Caco-2 (cell line): ENCODE measurements at places on chromosomes 7 and 10.

DNA sequence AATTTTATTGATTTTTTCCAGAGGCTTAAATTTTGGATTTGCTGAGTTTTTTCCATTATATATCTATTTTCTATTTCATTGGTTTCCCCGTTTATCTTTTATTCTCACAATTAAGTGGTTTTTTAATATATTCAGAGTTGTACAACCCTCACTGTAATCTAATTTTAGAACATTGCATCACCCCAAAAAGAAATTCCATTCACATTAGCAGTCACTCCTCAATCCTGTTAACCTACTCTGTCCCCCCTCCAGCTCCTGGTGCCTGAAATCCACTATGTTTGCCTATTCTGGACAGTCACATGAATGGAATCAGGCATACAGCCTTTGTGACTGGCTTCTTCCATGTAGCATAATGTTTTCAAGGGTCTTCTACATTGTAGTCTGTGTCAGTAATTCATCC lies 55.8 kb upstream of the ITGA8 start:
- no peak for DNase-seq

DNA sequence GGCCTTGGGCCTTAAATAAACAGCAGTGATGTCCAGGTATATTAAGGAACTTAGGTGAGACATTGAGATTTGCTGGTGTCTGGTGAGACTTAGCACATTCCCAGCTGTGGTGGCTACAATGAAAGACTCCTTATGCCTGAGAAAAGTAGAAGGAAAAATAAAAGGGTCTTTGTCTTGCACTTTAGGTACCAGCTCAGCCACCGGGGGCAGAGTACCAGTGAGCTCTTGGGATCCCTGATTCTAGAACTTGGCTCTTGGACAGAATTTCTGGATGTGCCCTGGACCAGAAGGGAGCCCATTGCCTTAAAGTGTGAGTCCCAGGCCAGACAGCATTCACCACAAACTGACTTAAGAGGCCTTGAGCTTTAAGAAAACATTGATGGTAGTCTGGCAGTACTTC lies 1038.7 kb downstream of the SORCS3 start:
- DNase-seq, result no peak

DNA sequence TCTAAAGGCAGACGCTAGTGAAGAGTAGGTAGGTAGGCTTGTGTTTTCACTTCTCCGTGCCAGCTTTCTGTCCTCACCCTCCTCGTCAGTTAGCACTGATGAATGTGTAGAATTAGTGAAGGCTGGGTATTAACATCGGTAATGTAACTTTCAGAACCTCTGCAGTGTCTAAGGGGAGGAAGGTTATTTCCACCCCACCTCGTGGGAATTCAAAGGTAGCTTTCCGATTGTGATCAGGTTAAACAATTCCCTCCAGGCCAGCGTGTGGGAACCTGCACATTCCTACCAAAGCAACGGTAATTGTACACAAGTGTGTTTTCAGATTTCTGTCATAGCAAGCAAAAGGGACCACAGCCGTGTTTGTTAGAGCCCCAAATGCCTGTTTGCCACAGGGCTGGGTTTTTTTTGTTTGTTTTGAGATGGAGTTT lies 405.0 kb upstream of the GALNT17 start:
- no peak for DNase-seq

- DNase-seq, result no peak
Measured at GRCh38 chr7:76326646-76327233, 24.3 kb downstream of the HSPB1 start.

GRCh38 chr7:51023547-51023946 lies 240.9 kb upstream of the GRB10 start:
- DNase-seq, result no peak

- no peak for DNase-seq
Measured at GRCh38 chr7:19526639-19527038, 182.2 kb downstream of the POLR1F start.

- DNase-seq, result no peak
Measured at GRCh38 chr7:7913504-7913903, 55.1 kb upstream of the GLCCI1 start.

GRCh38 chr7:123534383-123535260 lies at the start of gene IQUB:
TSS of gene IQUB (minus strand) at chr7:123534595. CDS start at chr7:123512340, 22,255 bp downstream.
- peak; percentile 99 for DNase-seq

DNA sequence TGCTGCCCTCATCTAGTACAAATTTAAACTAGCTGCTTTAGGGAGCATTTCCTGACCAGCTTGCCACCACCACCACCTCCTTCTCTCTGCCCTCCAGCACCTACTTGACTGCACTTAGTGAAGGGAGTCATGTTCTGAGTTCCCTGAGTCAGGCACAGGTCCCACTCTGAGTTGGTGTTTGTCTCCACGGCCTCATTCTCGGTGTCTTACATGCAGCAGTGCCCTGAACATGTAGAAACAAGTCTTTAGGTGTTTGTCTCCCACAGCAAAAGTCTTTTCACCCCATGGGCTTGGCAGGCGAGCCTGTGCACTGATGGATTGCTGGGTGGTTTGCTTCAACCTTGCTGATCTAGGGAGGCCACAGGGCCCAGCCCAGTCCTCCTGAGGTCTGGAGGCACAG lies 16.9 kb downstream of the TSPAN14 start:
- DNase-seq, result no peak

- no peak for DNase-seq
Measured at GRCh38 chr7:88457320-88457719, 150.6 kb upstream of the STEAP4 start.

- DNase-seq, result no peak
Measured at GRCh38 chr7:99002827-99003212, 124.5 kb downstream of the TRRAP start.

DNA sequence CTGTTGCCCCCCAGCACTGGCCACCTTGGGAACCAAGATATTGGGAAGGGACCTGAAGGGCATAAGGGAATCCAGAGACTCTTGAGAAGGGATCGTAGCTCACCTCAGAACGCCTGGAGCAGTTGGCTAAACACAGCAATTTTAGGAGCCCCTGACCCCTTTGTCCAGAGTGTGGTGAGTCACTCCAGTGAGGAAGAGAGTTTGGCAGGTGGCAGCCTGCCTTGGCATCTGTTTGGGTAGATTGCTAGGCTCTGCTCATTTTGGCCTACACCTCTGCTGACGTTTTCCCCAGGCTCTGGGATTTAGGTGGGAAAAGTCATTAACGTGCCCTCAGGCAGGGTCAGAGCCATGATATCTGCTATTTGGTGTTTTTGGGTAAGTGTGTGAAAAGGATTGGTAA lies 100.6 kb downstream of the GRB10 start:
- no peak for DNase-seq

DNA sequence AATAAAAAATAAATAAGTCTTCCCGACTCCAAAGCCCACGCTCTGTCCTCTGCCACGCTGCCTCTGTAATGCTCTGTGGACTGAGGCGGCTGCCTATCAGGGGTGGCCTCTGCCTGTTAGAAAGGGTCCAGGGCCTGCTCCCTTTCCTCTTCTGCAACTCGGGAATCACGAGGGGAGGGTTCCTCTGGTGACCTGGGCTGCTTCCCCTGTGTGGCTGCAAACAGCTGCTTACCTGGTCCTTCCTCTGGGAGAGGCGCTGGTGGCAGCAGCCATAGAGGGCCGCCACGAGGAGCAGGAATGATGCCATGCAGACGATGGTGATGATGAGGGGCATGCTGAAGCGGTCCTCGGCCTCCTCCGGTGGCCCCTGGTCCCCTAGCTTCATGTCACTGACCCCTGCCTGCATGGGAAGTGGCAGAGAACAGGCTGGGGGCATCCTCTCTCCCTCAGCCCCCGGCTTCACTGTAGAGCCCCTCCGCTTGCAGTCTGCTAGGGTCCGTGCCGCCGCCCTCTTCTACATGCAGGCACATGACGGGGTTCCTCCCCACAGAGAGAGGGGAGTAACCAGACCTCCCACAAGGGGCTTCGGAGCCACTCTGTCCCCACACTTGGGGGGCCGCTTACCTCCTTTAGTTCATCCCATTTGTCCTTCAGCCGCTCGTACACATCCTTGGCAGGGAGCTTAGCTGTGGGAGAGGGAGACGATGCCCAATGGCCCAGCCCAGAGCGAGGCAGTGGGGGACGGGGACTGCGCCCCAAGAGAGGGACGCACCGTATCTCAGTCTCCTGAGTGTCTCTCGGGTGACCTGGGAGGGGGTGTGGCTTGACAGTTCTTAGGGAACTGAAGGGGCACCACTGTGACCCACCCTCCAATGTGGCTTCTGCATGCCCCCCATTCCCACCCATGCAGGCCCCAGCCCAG lies 50.5 kb downstream of the PODXL start:
- no peak for DNase-seq

GRCh38 chr10:44742248-44742647 lies 168.9 kb upstream of the TMEM72 start:
- no peak for DNase-seq

DNA sequence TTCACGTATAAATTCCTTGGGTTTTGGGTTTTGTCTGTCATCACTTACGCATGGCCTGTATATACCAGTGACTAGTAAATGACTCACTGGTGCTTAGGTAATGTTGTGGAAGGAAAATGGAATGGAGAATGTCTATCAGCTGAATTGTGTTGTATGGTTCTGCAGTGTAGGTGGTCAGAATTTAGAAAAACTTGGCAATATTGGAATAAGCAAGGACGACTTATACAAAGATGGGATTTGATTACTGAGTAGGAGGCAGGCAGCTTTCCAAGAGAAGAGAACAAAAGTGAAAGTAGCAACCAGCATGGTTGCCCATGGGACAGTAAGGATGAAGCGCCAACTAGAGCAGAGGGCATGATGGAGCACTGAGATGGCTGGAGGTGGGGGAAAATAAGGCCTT lies 168.6 kb upstream of the CSTF2T start:
- no peak for DNase-seq

DNA sequence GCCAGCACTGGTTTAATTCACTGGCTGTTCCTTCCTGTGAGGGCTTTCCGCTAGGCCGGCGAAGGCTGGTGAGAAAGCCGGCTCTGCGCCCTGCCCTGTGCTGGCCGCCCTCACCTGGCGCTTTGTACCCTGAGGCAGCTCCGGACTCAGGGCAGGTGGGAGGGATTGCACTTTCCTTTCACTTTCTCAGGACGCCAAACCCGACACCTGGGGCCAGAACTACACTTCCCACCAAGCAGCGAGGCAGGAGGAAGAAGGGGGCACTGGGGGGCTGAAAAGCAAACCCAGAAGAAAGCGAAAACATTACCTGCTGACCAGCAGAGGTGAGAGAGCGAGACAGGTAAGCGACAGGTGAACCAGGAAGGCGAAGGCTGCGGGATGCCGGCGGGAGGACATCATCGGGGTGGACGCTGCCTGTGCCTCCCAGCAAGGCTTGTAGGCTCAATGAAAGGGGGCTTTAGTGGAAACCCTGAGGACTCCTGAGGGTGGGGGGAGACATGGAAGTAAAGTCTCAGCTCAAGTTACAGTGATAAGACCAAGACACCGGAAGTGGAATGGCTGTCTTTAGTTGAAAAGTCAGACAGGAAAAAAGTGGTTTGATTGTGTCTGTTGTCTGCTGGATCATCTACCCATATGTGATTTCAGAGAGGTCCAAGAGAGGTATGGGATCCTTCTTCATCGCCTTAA lies at the start of gene RAB19:
Gene RAB19, plus strand, starts transcription at position 181 of the 687 bp plus-strand sequence. CDS start 3,589 bp downstream, outside the sequence.
- peak; percentile 72 for DNase-seq

GRCh38 chr7:24545215-24545614 lies 28.0 kb upstream of the PALS2 start:
- DNase-seq, result no peak

- no peak for DNase-seq
Measured at GRCh38 chr7:28983396-28984190, 25.5 kb upstream of the TRIL start.

GRCh38 chr10:32139223-32140073 lies 83.2 kb upstream of the KIF5B start:
- peak; percentile 62 for DNase-seq

GRCh38 chr10:33453081-33454025 lies 118.9 kb upstream of the NRP1 start:
- DNase-seq, result no peak

DNA sequence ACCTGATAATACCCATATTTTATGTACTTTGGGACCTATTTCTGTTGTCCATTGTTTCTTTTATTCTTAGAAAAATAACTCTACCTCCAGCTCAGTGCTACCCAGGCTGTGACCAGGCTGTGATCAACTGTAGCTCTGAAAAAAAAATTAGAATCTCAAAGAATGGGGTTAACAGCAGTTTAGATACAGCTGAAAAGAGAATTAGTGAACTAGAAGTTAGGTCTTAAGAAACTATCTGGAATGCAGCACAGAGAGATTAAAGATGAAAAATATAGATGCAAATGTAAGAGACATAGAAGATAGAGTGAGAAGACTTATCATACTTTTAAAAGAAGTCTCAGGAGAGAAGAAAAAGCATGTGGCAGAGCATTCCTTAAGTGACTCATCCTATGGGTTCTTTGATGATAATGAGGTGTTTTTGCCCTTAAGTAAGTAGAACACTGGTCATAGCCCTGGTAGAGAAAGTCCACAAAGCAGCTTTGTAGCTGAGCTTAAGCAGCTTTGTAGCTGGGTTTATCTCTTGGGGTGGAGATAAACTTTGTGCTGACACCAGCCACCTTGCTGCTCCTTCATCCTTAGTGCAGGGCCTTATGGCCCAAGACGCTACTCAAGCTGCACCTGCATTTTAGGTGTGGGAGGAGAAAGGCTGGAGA lies 27.3 kb upstream of the SFRP5 start:
- DNase-seq, result no peak
